ENCODE measurements at places on chromosomes 5 and 9. TPM values are rescaled to one million over a fixed set of nuclear protein-coding genes. Genes with fewer than 3 reads are reported as not detected.

GRCh38 chr5:89016741-89017303, 133.8 kb upstream of the MEF2C start:
- H3K4me3 ChIP-seq, result no peak overlapping the region
- H3K36me3 ChIP-seq, result no peaks in the 10 kb centered on the region
- no peaks in the 10 kb centered on the region for H3K4me1 ChIP-seq
- peaks cover under 1% of the 10 kb centered on the region for H3K27me3 ChIP-seq

DNA sequence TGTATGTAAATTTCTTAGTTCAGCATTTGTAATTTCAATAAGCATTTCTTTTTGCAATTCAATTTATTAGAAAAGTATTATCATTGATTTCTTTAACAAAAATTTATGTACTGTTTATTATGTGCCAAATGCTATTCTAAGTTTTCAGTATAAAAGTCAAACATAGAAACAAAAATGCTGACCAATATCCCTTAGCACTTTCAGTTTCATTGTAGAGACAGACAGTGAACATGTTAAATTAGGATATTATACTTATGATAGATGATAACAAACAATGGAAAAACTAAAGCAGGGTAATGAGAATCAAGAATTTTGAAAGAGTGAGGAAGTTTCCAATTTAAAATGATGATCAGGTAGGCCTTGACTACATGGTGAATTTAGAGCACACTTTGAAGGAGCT, 1106.0 kb downstream of the TAF11L14 start:
- no peak for DNase-seq
- no peaks in the 10 kb centered on the region for H3K27me3 ChIP-seq
- no peak overlapping the region for H3K27ac ChIP-seq
- peaks cover 37% of the 10 kb centered on the region for H3K36me3 ChIP-seq
- no peak overlapping the region for H3K4me3 ChIP-seq

Gene SLC23A1
- 0.77 TPM for total RNA-seq

Gene PTPN3
- total RNA-seq, result not detected
